ENCODE measurements at places on chromosomes 2 and 18.

DNA sequence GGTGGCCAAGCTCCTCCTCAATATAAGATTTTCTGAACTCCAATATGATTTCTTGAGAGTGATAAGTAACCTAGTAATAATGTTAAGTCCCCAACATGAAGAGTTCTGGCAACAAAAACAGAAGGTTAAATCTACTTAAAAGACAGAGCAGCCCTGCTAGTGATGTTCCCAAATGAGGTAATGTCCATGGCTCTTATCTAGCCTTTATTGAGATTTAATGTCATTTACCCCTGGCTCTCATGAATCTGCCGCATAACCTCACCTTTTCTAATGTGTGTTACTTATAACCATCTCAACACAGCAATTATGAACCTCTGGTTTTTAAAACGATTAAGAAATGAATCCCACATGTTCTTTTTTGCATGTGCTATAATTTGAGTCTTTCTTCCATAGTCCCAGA lies 167.5 kb upstream of the ZFP36L2 start:
- DNase-seq: no peak

GRCh38 chr2:44005846-44006245 lies 10.1 kb upstream of the LRPPRC start:
- DNase-seq: no peak

DNA sequence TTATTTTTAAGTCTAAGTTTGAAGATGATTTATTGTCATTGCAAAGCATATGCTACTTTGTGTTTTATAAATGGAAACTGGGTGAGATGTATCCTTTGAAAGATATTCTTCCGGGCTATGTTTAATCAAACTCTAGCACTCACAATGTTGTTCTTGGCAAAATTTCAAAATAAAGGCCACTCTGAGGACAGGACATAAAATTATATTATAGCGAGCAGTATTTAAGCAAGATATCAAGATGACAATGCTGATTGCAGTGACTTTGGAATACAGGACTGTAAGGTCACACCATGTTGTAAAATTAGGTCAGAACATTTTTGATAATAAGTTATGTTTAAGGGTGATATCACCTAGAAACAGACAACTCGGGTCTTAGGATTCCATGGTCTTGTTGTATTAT lies 14.2 kb downstream of the RPRM start:
- DNase-seq: no peak

DNA sequence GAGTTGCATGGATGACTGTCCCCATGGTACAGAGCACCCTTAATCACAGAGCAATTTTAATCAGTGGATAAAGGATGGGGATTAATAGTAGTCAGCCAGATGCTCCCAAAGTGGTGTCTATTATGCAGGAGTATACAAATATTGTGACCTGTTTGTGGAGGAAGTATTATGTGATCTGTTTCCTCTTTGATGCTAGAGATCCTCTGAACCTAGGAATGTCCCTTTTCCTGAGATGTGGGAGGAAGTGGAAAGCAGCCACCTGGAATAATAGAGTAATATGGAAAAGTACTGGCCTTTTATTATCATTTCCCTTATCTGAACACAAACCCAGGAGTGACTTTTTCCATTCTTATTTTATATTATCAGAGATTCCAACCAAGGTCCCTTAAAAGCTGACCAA lies 94.2 kb upstream of the EFEMP1 start:
- DNase-seq: no peak

DNA sequence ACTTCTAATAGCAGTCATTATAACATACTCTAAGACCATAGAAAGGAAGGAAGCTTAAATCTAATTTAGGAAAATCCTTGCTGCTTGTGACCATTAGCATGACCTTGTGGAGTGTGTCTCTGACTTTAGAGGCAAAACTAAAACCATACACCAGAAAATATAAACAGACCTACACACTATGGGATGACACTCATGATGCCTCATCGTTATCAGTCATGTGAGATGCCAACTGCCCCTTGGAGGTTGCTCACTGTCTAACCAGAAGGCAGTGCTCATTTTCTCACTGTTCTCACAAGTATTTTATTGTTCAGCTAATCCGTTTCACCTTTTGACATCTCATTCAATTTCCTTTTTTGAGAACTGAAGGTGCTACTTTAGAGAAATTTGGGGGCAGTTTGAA lies 376.9 kb downstream of the RND3 start:
- no peak for DNase-seq

DNA sequence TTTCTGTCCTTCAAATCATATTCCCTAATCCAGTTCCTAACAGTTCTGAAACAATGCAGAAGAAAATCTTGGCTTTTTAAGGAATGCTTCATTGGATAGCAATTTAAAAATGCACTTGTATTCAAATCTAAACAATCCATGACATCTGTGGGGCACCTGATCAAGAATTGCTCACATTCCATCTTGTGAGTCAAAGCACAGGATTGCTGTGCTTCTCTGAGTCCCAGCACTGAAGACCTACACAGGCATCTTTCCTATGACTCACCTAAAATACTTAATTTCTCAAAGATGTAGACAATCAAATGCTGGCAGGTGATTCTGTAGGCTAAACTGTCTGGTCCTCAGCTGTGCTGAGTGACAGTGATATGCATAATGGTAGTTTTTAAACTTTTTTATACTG lies 10.1 kb upstream of the ATP8B1 start:
- DNase-seq: no peak

GRCh38 chr18:22939649-22940048 lies 6.5 kb downstream of the RBBP8 start:
- DNase-seq: no peak

DNA sequence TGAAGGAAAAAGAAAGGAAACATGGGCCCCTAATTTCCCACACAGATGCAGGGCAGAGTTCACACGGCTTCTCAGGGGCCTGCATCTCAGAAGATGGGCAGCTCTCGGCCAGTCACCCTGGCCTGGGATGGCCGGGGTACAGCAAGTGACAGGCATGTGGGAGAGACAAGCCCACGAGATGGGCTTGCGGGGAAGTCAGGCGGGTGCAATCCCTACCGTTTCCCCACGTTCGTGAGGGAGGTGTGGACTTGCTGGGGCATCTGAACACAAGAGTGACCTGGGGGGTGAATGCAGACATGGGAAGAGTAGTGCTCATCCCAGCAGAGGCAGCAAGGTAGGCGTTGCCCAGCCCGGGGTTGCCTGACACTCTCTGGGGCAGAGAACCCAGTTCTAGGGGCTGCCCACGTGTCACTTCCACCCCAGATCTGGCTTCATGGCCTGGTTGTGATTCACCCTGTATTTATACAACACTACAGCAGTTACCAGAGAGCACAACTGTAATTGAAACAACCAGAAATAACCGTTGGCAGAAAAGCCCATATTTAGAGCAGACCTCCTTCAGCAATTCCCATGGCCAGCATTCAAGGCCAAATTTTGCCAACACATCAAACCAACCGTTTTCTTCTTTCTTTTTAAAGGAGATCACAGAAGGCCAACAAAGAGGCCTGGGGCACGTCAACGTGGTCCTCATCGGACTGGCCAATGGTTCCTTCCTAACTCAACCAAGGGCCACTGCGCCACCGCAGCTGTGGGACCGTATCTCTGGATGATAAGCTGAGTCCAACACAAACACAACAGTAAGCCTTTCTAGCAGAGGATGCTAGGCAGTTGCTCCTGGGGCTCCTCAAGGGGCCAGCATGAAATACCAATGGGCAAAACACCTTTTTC lies 58.4 kb downstream of the PARD6G start:
- no peak for DNase-seq

DNA sequence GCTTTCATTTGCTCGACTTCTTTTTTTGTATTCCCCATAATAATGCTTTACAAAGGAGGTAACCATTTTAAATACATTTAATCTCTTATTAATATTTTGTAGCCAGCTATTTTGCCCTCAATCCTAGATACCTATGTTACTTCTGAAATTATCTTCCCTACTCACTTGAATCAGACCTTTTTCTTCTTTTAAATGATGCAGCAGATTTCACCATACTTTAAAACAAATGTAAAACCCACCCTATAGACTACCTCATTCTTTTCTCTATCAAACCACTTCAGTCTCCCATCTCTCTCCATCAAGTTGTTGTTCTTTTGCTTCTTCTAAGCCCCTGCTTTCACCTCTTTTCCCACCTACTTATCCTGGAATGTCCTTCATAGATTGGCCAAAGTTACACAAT lies 151.5 kb upstream of the DNMT3A start:
- no peak for DNase-seq

DNA sequence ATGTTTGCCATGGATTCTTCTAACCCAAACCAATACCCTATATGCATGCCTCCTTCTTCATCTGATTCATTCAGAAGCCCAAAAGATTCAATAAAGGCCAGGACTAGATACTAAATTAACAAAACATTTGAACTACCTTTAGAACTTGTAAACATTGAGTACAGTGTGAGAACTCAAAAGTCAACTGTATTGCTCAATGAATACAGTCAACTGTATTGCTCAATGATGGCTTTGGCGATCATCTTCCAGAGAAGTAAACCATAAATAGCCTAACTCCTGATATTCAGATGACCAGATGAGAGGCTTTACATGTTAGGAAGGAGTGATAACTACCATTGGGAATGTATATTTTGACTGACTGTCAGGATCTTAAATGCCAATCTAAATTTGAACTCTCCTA lies 206.5 kb upstream of the ITGA4 start:
- no peak for DNase-seq

DNA sequence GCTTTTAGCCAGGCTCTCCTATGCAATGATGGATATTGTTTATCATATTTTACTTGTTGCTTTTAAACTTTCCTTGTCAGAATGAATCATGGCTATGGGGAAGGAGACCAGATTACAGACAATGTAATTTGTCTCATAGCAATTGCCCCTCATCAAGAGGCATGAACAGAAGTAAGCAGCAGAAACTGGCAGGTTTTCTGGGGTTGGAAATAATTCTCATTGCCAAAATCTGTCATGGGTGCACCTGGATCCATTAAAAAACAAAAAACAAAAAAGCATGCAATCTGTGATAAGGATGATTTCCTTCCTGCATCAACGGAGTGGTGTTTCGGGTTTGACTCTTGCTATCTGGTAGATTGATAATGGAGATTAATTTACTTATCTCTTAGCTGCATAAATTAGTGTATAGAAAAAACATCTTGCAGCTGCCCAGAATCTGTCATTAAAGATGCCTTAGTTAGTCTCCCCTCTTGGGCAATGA lies 419.6 kb downstream of the SOX11 start:
- DNase-seq: no peak

- DNase-seq: no peak
Observed at GRCh38 chr2:158735822-158736580, 59.1 kb upstream of the DAPL1 start.

DNA sequence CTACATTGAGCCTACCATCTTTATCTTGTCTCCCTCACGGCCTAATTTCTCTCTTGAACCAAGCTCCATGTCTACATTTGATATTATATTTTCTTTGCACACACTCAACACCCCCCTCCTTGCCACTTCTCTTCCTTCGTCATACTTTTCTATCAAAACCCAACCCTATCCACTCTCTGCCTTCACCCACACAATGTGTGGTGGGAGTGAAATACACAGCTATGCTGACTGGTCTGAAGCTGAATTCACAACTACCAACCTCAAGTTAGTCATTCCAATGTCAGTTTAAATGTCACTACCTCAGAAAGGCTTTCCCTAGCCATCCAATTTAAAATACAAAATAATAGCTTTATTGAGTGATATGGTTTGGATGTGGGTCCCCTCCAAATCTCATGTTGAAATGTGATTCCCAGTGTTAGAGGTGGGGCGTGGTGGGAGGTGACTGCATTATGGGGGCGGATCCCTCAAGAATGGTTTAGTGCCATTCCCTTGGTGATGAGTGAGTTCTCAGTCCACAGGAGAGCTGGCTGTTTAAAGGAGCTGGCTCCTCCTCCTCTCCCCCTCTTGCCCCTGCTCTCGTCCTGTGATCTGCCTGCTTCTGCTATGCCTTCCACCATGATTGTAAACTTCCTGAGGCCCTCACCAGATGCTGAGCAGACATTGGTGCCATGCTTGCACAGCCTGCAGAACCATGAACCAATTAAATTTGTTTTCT lies 112.1 kb downstream of the DTNB start:
- no peak for DNase-seq

DNA sequence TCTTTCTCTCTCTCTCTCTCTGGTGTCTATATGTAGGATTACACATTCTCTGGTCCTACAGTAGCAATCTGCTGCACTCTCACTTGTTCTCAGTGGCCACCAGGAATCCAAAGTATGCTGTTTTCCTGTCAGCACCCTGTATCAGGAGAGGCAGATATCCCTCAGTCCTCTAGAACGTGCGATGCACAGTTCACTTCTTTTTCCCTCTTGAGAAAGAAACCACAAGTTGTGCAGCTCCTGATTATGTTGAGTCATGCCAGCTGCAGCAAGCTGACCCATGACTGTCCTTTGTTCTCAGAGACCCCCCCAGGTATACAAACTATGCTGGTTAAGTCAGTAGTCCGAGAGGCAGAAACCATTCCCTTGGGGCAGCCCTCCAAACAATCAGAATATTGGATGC lies 54.6 kb downstream of the LANCL1 start:
- DNase-seq: no peak

GRCh38 chr2:207332480-207333212 lies 166.9 kb upstream of the KLF7 start:
- DNase-seq: no peak

DNA sequence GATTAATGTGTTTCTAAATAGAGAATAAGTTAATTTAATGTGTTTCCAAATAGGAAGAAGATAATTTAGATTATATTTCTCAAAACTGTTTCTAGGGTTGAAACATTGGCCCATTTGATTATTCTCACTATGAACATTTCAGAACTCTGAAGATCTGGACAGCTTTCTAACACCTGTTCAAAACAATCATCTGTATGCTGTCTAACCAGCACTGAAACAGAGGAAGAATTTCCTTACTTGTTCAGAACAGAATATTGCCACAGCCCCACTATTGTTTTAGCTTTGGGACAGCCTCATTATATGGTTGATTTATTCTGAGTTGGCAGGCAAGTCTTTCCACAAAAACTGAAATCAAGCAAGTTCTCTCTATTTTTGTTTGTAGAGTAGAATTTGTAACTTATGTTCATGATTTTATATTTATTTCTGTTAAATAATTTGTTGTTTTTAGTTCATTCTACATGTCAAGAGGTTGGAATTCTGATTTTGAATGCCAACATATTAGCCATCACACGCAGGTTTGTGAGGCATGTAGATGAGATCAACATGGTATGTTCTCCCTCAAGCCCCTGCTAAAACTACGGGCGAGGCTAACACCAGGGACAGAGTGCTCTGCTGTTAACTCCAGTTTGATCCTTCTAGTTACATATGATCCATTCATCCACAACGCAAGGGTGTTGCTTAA lies 11.2 kb downstream of the IL18RAP start:
- DNase-seq: no peak

Measured in stimulated activated CD4-positive, alpha-beta T cell treated with anti-CD3 and anti-CD28 coated beads, Interleukin-2, amount 100 ng/mL, for 4 hours (primary cell).